ENCODE measurements at places on chromosomes 5 and 9.

- DNase-seq: no peak
Observed at GRCh38 chr5:35058374-35058788, 10.6 kb upstream of the AGXT2 start.

- no peak for DNase-seq
Observed at GRCh38 chr9:135770203-135770535, 68.2 kb downstream of the KCNT1 start.

DNA sequence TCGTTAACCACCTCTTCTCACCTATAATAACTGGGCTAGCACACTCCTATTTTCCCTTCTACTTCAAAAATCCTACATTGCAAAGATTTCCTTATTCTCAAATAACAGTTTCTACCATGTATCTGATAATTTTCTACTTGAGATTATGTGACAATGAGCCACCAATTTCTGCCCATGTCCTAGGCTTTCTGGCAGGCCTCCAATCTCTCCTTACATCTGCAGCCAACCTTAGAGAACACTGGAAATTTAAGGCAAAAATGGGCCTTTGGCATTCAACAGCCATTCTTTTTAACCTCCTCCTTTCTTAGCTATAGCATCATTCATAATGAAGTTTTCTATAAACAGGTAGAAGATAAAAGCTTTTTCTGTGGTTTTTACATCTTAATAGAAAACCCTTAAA is 225.1 kb downstream of the ARRDC3 start:
- no peak for DNase-seq

- DNase-seq: no peak
Observed at GRCh38 chr5:68176802-68177479, 38.6 kb upstream of the PIK3R1 start.

- DNase-seq: no peak
Observed at GRCh38 chr9:93898026-93898425, 57.1 kb downstream of the BARX1 start.

- DNase-seq: no peak
Observed at GRCh38 chr5:143755966-143756365, 56.0 kb upstream of the HMHB1 start.

- DNase-seq: no peak
Observed at GRCh38 chr9:13731637-13732036, 452.1 kb upstream of the MPDZ start.
